ENCODE measurements at places on chromosomes 7 and 10. TPM values are rescaled to one million over a fixed set of nuclear protein-coding genes. Genes with fewer than 3 reads are reported as not detected.

GRCh38 chr7:105802604-105803428, 73.6 kb downstream of the ATXN7L1 start:
- H3K4me1 ChIP-seq = peaks cover 17% of the 10 kb centered on the region
- H3K36me3 ChIP-seq = no peaks in the 10 kb centered on the region

DNA sequence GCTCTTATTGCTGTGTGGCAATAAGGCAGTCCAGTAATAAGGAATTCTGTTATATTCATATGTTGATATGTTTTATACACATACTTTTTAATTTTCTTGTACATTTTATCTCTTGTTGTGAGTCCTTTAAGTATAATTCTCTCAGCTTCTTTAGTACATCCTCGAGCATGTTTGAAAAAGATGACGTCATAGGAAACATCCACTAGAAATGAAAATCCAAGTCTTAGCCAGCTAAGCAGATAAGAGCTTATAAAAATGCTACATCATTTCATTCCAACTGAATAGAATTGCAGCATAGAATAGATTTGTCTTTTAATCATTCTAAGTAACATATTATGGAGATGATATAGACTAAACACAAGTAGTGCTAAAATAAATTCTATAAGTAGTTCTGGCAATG, 283.7 kb upstream of the FZD1 start:
- H3K36me3 ChIP-seq = no peaks in the 10 kb centered on the region
- H3K4me1 ChIP-seq = no peaks in the 10 kb centered on the region
- no peak for DNase-seq
- H3K27ac ChIP-seq = no peak overlapping the region
- H3K4me3 ChIP-seq = no peak overlapping the region

- no peaks in the 10 kb centered on the region for H3K36me3 ChIP-seq
- peak; percentile 31 for DNase-seq
Observed at GRCh38 chr7:50838675-50839377, 56.1 kb upstream of the GRB10 start.

PRKG1 gene
- 0.18 TPM for total RNA-seq

SPDYE18 gene
- total RNA-seq = 0.66 TPM

EN2 gene
- not detected for total RNA-seq
